Sigmoid colon (tissue), 7 donors: ENCODE measurements at places on chromosomes 5 and 9.

GRCh38 chr5:2658447-2658846 lies 93.0 kb downstream of the IRX2 start:
- no peaks in the 10 kb centered on the region for H3K36me3 ChIP-seq
- no peaks in the 10 kb centered on the region for H3K4me1 ChIP-seq
- H3K27me3 ChIP-seq: no peaks in the 10 kb centered on the region
- DNase-seq: no peak

DNA sequence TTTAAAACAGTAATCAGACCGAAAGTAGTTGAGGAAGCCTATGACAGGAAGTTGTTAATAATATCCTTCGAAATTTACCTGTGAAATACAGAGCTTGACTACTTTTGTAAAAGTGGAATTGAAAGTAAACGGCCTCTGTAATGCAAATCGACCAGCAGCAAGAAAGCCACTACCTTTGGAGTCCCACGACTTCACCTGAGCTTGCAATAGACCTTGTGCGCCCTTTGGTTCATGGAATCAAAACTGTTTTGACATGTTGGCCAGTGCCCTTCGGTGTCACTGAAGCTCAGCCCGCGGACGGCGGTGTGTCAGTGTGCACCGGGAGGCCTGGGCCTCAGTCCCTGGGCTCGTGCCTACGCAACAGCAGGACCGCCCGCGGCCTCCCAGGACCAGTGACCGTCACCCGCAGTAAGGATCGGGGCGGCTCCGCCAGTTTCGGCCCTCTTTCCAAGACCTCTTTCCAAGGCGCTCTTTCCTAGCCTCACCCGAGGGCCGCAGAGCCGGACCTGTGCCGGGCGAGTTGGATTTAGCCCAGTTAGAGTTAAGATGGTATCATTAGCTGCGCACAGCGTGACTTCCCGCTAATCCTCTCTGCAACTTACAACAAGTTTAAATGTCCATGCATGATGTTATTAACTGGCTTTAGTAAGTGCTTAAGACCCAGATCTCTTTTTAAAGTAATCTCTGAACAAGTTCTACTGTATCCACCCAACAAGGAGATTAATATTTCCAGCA lies 223.3 kb downstream of the MEF2C start:
- H3K36me3 ChIP-seq: no peaks in the 10 kb centered on the region
- H3K27ac ChIP-seq: no peak overlapping the region
- H3K4me1 ChIP-seq: peaks cover 14% of the 10 kb centered on the region

DNA sequence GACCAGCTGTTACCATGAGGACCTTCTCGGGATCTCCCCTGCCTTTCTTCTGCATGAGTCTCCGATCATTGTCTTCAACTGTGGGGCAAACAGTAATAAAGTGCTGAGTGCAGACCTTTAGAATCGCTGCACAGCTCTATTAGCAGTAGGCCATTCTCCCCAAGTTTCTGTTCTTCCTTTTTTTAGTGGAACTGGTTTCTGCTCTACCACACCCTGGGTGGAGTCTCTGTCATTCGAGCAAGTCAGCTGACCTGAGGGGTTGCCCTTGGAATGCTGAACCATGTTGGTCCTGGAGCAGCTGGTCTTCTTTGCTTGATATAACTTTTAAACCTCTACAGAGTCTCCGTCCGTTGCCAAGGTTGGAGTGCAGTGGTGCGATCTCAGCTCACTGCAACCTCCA lies 33.4 kb upstream of the GNPDA1 start:
- no peaks in the 10 kb centered on the region for H3K36me3 ChIP-seq
- DNase-seq: no peak
- no peak overlapping the region for H3K27ac ChIP-seq
- no peaks in the 10 kb centered on the region for H3K4me1 ChIP-seq
- no peak overlapping the region for H3K4me3 ChIP-seq
- H3K27me3 ChIP-seq: no peaks in the 10 kb centered on the region

DNA sequence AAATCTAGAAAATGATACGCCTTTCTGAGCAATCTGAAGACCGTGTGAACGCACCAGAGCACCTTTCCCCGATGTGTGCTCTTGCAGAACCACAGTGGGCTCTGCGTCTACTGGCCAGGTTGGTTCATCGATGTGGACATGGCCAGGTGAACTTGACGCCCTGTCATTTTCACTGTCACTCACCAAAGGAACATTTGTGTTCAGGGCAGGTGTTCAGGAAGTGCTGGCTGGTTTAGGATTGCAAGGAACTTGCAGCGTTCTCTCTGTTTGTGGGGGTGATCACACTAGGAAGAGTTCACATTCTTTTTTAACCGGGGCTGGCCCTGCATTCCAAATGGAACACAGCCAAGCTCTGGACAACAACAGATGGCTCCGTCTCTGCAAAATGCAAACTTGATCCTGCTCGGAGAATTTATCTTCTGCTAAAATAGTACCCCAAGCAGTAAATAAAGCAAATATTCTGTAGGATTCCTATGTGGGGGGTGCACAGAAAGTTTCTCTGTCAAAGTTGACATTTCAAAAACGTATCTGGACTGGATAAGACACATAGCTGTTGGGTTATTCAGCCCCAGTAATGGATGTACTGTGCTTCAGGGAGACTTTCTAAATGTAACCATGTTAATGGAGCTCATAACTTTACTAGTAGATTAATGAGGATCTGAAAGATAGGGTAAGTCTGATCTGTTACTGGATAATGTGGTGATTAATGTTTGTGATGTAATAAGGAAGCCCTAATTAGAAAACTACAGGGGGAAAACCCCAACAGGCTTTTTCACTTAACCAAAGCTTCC lies 45.7 kb upstream of the FANCC start:
- no peaks in the 10 kb centered on the region for H3K36me3 ChIP-seq
- DNase-seq: no peak
- no peaks in the 10 kb centered on the region for H3K27me3 ChIP-seq
- peak overlapping the region; percentile 12 for H3K27ac ChIP-seq
- no peak overlapping the region for H3K4me3 ChIP-seq
- H3K4me1 ChIP-seq: peaks cover 34% of the 10 kb centered on the region

DNA sequence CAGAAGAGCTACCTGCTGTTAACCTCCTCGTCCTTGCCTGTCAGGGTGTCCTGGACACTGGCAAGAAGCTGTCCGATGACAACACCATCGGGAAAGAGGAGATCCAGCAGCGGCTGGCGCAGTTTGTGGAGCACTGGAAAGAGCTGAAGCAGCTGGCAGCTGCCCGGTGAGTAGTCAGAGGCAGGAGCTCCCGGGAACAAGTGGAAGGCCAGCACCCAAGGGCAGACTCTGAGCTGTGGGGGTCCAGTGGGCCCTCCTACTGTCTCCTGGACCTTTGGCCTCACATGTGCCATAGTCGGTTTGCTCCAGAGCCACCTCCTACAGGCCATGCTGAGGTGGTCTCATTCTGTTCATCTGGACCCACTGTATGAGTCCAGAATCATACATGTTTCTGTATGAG lies 38.7 kb downstream of the DYNC2I2 start:
- no peaks in the 10 kb centered on the region for H3K4me1 ChIP-seq
- no peak overlapping the region for H3K27ac ChIP-seq
- H3K4me3 ChIP-seq: no peak overlapping the region
- H3K36me3 ChIP-seq: peaks cover 84% of the 10 kb centered on the region

GRCh38 chr5:140402258-140403074 lies 833 bp downstream of the ANKHD1 start:
- H3K36me3 ChIP-seq: peaks cover 9% of the 10 kb centered on the region
- no peaks in the 10 kb centered on the region for H3K27me3 ChIP-seq
- DNase-seq: peak; percentile 73
- H3K4me1 ChIP-seq: peaks cover 53% of the 10 kb centered on the region

DNA sequence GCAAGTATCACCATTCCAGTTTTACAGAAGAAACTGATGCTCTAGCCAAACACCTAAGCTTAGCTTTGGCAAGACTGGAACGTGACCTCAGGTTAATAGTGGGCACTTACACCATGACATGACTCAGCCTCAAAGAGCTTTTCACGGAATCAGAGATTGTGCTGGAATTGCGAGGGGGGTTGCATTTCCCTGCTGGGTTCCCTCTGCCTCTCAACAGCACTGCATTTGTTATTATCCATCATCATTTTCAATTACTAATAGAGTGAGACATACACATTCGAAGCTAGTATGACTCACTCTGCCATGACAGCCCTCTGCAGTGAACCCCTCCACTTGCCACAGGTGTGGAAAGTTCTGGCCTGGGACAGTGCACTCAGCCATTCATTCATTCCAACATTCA lies 8.0 kb downstream of the SPOCK1 start:
- no peaks in the 10 kb centered on the region for H3K4me1 ChIP-seq
- H3K36me3 ChIP-seq: no peaks in the 10 kb centered on the region
- H3K27me3 ChIP-seq: no peaks in the 10 kb centered on the region
- no peak overlapping the region for H3K4me3 ChIP-seq

DNA sequence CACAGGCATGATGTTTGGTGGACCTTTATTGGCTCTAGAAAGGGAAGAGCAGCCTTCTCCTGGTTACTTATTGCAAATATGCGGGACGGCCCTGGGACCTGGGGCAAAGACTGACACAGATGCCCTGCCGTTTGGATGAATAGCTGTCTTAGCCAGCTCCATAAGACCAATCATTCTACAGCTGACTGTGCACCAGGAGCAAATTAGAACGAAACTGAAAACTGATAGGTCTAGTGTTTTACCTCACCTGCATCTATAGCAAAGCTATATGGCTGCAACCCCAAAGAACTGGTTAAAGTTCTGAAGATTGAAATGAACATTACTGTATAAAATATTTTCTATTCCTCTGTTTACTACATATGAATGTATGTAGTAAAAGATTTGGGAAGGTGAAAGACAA lies 34.2 kb upstream of the BNC2 start:
- DNase-seq: no peak
- H3K36me3 ChIP-seq: no peaks in the 10 kb centered on the region
- H3K4me1 ChIP-seq: no peaks in the 10 kb centered on the region
- no peak overlapping the region for H3K27ac ChIP-seq
- no peak overlapping the region for H3K4me3 ChIP-seq
- no peaks in the 10 kb centered on the region for H3K27me3 ChIP-seq

GRCh38 chr5:17143335-17143734 lies 74.1 kb upstream of the BASP1 start:
- H3K4me3 ChIP-seq: no peak overlapping the region
- no peaks in the 10 kb centered on the region for H3K36me3 ChIP-seq
- H3K27ac ChIP-seq: no peak overlapping the region
- DNase-seq: no peak
- H3K4me1 ChIP-seq: no peaks in the 10 kb centered on the region

GRCh38 chr5:67315082-67315989 lies 118.7 kb upstream of the CD180 start:
- no peak for DNase-seq
- H3K4me1 ChIP-seq: no peaks in the 10 kb centered on the region
- H3K36me3 ChIP-seq: no peaks in the 10 kb centered on the region

GRCh38 chr5:178356431-178356872 lies 123.8 kb upstream of the PHYKPL start:
- H3K27me3 ChIP-seq: no peaks in the 10 kb centered on the region
- no peaks in the 10 kb centered on the region for H3K4me1 ChIP-seq
- H3K27ac ChIP-seq: no peak overlapping the region
- H3K4me3 ChIP-seq: no peak overlapping the region
- DNase-seq: no peak
- no peaks in the 10 kb centered on the region for H3K36me3 ChIP-seq

DNA sequence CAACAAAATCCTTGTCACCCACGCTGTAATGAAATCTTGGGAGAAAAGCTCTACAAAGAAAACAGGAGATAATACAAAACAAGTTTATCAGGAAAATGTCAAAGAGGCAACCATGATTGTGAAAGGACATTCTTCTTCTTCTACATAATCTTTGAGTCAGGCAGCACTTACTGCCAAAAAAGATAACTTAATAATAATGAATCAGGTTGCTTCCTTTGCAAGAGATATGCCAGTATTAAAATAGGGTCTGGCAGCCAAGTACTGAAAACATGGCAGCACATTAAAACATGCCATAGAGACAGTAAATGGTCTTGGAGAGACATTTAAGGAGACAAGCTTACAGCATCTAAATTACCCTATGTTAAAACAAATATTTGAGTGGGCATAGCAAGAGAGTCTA lies 1573.4 kb downstream of the EFNA5 start:
- H3K4me3 ChIP-seq: no peak overlapping the region
- no peaks in the 10 kb centered on the region for H3K36me3 ChIP-seq
- no peak for DNase-seq
- no peaks in the 10 kb centered on the region for H3K27me3 ChIP-seq
- no peak overlapping the region for H3K27ac ChIP-seq

DNA sequence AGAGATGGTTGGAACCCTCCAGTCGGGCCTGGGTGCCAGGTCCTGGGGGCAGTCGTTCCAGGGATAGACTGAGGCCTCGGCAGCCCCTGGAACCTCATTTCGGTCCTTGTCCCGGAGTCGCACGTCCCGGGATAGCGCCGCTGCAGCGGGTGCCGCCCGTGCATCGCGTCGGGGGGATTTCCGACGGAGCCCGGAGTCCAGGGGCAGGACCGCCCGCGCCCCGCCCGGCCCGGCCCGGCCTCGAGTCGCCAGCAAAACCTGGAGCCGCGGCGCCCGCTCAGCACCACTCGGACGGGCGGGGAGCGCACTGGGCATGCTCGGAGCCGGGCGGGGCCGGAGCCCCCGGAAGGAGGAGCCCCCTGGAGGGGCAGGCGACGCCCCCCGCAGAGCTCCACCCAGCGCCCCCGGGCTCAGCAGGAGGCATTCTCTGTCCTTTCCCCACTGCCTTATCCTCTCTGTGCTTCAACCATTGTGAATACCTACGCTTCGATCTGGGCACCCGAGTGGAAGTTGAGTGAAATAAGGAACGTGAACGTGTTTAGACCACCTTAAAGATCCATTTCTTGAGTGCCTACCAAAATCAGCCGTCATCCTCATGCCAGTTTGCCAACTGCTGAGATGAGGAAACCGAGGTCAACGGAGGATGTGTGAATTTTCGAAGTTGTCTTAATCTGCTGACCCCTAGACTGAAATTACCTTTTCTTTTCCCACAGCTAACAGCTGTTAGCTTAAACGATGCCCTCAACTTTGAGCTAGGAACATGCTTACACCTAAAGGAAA lies 1.7 kb upstream of the PTPN3 start:
- peak overlapping the region; percentile 29 for H3K4me3 ChIP-seq
- peaks cover 49% of the 10 kb centered on the region for H3K27me3 ChIP-seq
- peaks cover 13% of the 10 kb centered on the region for H3K4me1 ChIP-seq
- no peaks in the 10 kb centered on the region for H3K36me3 ChIP-seq
- H3K27ac ChIP-seq: no peak overlapping the region

DNA sequence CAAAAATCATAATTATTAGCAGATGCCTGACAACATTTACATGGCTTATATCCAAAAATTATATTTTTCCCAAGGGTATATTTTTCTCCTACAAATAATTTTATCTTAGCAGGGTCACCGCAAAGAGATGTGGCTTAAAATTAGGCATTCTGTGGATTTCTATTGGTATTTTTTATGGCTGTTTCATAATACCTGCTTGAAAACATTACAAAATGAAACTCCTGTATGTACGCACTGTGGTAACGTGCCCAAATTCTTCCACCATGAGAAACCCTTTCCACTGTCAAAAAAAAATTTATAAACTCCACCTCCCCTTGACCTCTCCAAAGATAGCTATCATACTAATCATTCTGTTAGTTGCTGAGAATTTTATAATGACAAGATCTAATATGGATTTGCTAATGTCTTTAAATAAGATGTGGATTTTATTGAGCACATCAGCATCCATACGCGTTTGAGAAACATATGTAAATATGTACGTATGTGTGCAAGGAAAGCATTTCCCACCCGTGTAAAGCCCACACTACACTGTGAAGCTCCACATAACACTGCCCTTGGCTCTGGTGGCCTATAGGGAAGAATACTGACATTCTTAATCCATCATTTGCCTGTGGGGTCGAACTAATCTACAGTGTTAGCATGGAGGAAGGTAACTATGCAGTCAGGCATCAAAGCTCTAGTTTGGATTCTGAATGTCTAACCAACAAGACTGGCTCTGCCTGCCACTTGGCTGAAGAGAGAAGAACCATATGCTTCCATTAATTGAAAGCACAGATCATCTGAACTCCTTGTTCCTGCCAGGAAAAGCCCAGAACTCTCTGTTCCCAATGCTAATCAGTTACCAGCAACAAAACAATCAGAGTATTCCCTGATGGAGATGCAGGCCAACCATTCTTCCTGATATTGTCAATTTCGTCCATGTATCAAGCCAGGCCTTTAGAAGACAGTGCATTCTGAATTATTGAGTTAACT lies 244.7 kb downstream of the SPOCK1 start:
- no peaks in the 10 kb centered on the region for H3K27me3 ChIP-seq
- peak overlapping the region; percentile 48 for H3K27ac ChIP-seq
